T1000 (cell line): ENCODE measurements at places on chromosomes 6 and 20.

DNA sequence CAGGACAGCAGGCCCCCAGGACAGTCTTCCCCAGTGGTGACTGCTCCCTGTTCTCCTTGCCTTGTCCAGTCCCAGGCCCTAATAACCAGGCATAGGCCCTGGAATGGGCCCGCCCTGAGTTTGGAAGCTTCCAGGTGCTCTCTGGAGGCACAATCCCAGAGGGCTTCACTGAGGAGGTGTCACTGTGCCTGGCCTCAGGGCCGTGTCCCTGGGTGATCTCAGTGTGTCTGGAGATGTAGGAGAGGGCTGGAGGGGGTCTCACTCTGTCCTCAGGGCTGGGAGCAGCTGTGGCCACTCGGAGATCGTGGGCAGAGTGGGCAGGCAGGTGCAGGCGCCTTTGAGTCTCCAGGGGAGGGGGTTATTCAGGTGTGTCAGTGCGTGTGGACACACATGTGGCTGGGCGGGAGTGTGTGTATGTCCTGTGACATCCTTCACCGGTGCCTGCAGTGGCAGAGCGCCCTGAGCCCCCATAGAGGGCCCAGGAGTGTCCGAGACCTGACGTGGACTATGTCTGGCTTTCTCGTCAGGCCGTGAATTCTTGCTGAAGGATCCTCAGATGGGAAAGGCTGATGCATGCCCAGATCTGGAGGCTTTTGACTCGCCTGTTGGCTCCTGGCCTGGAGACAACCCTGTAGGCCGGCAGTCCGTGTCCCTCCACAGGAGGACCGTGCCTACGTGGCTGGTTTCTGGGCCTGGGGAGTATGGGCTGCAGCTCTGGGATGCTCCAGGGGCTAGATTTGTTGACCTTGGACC, 5.5 kb upstream of the NPBWR2 start:
- no peak for DNase-seq

DNA sequence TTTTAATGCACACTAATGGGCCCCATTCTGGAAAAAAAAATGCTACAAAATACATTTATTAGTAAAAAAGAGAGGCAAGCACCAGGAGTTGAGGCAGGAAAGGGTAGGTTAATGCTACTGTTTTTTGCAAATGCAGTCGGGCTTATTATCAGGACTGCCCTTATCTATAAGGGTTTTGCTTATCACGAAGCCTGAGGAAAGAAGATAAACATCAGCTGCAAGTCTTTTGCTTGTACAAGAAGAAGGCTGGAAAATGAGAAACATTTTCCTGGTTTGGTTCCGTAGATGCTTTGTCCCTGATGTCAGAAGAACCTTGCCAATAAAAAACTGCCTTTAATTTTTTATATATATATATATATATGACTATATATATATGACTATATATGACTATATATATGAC, 189.3 kb upstream of the VGLL2 start:
- DNase-seq = no peak

- DNase-seq = no peak
Observed at GRCh38 chr6:106097411-106098231, 11.5 kb downstream of the PRDM1 start.

GRCh38 chr20:44988631-44989171, 22.4 kb downstream of the STK4 start:
- no peak for DNase-seq
